Neuronal stem cell (in vitro differentiated cells): ENCODE measurements at places on chromosomes 1 and 21.

DNA sequence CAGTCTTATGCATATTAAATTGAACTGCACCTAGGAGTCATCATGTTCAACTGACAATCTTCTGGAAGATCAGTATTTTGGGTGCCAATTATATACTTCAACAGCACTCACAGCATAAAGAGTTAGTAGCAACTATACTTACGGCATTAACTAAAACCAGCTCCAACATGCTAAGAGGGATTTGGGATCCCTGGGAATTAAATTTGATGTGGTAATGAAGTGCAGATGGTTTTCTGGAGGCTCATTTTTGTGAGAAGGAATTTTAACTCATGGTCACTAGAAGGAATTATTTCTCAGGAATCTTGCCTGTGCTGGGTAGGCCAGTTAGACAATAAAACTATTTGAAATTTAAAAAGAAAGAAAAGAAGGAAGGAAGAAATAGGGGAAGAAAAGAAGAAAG lies 18.3 kb downstream of the IFI44 start:
- H3K27ac ChIP-seq, result no peak overlapping the region
- H3K4me3 ChIP-seq, result no peak overlapping the region
- no peaks in the 10 kb centered on the region for H3K36me3 ChIP-seq
- no peaks in the 10 kb centered on the region for H3K27me3 ChIP-seq
- peaks cover 6% of the 10 kb centered on the region for H3K4me1 ChIP-seq
- no peak for DNase-seq

DNA sequence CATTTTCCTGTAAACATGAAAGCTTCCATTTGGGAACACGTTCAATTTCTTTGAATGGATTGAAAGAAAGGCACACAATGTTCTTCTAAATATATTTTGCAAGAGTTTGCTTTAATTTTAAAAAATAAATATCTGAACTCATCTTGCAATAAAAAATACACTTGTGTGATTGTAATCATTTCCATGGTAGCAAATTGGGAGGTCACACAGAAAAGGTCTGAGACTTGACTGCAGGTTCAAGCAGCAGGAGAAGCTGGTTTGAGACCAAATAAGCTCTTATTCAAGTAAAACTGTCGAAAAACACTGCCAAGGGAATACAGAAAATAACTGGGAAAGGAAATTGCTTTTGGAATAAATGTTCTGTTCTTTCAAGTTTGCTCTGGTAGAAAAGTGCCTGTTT lies 498.9 kb downstream of the ADGRL2 start:
- H3K27ac ChIP-seq, result no peak overlapping the region
- peaks cover 2% of the 10 kb centered on the region for H3K4me1 ChIP-seq
- no peak overlapping the region for H3K4me3 ChIP-seq
- H3K36me3 ChIP-seq, result no peaks in the 10 kb centered on the region

DNA sequence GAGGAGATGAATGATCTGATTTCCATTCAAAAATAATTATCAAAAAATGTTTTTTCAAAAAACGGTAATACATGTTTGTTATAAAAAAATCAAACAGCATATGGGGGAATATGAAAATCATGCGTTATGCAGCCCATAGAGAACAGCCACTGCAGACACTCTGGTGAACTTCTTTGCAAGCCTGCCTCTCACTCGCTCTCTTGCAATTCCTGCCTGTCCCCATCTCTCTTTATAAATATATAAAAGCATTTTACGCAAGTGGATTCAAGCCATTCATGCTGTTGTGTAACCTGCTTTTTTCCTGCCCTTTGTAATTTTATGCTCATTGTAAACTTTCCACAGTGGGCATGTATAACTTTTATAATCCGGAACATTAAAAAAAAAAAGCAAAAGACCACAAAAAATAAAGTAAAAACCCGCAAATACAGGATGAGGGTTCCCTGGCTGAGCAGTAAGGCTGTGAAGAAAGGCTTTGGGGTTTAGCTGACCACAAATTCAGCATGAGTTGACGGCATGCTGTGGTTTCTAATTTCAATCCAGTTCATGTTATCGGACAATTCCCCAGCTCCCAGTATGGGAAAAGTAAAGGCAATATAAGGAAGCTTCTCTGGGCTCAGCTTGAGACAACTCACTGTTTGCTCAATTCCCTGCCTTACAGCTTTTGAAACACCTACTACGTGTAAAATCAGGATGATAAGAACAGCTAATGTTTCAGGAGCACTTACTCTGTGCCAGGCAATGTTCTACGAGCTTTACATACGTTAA lies 52.8 kb upstream of the ZBTB40 start:
- H3K27ac ChIP-seq, result no peak overlapping the region
- no peak for DNase-seq
- H3K4me3 ChIP-seq, result no peak overlapping the region
- H3K27me3 ChIP-seq, result peaks cover 39% of the 10 kb centered on the region
- H3K4me1 ChIP-seq, result no peaks in the 10 kb centered on the region

DNA sequence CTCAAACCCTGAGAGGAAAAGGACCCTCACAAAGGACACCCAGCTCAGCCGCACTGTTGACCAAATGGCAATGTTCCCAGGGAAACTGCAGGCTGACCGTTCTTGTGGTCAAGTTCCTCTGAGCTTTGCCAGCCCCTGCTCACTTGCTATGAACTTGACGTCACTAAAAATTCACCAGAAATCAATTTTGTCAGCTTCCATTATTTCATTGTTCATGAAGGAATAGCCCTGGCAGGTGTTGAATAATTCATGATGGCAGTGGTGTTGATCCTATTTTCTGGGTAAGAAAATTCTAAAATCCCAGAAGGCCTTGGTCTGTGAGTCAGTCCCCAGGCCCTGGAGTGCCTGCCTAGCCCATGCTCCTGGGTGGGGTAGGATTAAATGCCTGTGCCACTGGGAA lies 318.9 kb downstream of the ZNF326 start:
- DNase-seq, result no peak
- H3K36me3 ChIP-seq, result no peaks in the 10 kb centered on the region
- no peak overlapping the region for H3K4me3 ChIP-seq
- no peak overlapping the region for H3K27ac ChIP-seq
- no peaks in the 10 kb centered on the region for H3K4me1 ChIP-seq

DNA sequence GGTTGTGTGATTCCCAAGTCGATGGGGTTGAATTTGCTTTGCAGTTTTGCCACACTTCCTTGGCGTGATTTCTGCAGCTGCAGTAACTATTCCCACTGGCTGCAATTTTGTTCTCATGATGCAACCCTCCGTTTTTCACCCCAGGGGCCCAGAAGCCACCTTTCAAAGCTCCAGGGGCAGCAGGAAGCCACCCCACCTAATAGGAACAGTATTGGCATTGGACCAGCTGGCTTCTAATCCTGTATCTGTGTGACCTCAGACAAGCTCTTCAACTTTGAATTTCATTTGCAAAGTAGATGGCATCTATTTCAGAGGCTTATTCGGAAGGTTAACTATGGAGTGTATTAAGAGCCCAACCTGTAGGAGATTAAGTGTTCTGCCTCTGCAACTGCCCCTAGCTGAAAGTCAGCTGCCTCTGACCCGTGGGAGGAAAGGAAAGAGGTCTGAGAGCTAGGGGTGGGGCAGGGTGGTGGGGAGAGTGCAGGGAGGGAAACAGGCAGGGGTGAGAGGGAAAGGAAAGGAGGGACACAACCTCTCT lies 12.6 kb downstream of the C1orf115 start:
- no peaks in the 10 kb centered on the region for H3K27me3 ChIP-seq
- DNase-seq, result no peak
- H3K27ac ChIP-seq, result no peak overlapping the region
- H3K36me3 ChIP-seq, result no peaks in the 10 kb centered on the region
- no peaks in the 10 kb centered on the region for H3K4me1 ChIP-seq
